ENCODE measurements at places on chromosomes 2 and 18.

DNA sequence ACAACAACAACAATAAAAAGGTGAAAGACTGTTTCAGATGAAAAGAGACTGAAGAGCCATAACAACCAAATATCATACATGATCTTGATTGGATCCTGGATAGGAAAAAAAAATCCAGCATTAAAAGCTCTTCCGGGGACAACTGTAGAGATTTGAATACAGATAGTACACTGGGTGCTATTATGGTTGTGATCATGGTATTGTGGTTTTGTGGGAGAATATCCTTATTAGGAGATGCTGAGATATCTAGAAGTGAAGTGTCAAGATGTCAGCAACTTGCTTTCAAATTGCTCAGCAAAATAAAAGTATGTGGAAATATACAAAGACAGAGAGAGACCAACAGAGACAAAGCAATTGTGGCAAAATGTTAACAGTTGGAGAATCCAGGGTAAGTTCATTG lies 15.5 kb upstream of the SPATA3 start:
- no peak overlapping the region for H3K4me3 ChIP-seq
- H3K36me3 ChIP-seq: no peaks in the 10 kb centered on the region
- H3K4me1 ChIP-seq: peaks cover 2% of the 10 kb centered on the region
- DNase-seq: no peak

GRCh38 chr18:2360861-2361260 lies 210.4 kb downstream of the METTL4 start:
- no peaks in the 10 kb centered on the region for H3K4me1 ChIP-seq
- H3K27ac ChIP-seq: no peak overlapping the region
- no peak overlapping the region for H3K4me3 ChIP-seq
- no peaks in the 10 kb centered on the region for H3K36me3 ChIP-seq
- no peaks in the 10 kb centered on the region for H3K27me3 ChIP-seq
- DNase-seq: no peak

- no peak overlapping the region for H3K27ac ChIP-seq
- no peaks in the 10 kb centered on the region for H3K4me1 ChIP-seq
- no peaks in the 10 kb centered on the region for H3K27me3 ChIP-seq
- H3K4me3 ChIP-seq: no peak overlapping the region
Observed at GRCh38 chr2:70525032-70525431, 28.6 kb downstream of the TGFA start.

DNA sequence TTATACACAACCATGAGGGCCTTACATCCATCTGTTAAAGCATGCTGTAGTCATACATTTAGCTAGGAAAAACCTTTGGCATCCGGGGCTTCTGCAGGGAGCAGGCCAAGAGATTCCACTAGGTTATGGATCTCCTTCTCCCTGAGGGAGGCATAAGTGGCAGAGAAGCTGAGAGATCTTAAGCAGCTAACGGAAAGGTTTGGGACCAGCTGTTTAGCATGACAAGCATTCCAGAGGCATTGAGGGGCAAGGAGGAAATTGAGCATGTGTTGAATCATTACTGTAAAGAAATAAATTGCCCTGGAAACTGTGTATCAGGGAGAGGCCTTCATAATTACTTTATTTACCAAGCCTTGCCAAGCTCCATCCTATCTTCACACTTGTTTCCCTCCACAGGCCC lies 643.1 kb downstream of the CNTNAP5 start:
- H3K27ac ChIP-seq: no peak overlapping the region
- H3K27me3 ChIP-seq: no peaks in the 10 kb centered on the region
- no peaks in the 10 kb centered on the region for H3K4me1 ChIP-seq
- no peak for DNase-seq

- H3K4me3 ChIP-seq: no peak overlapping the region
- H3K27ac ChIP-seq: no peak overlapping the region
- H3K36me3 ChIP-seq: no peaks in the 10 kb centered on the region
- no peak for DNase-seq
- peaks cover 19% of the 10 kb centered on the region for H3K27me3 ChIP-seq
- H3K4me1 ChIP-seq: no peaks in the 10 kb centered on the region
Observed at GRCh38 chr2:238868067-238868524, 20.2 kb downstream of the TWIST2 start.

GRCh38 chr18:8366656-8367055 lies 242.6 kb upstream of the RAB12 start:
- no peak overlapping the region for H3K4me3 ChIP-seq
- no peak for DNase-seq
- H3K27ac ChIP-seq: no peak overlapping the region
- no peaks in the 10 kb centered on the region for H3K27me3 ChIP-seq

- H3K27ac ChIP-seq: no peak overlapping the region
- no peak overlapping the region for H3K4me3 ChIP-seq
- no peaks in the 10 kb centered on the region for H3K4me1 ChIP-seq
- no peak for DNase-seq
Observed at GRCh38 chr2:14524041-14524802, 108.3 kb upstream of the LRATD1 start.

DNA sequence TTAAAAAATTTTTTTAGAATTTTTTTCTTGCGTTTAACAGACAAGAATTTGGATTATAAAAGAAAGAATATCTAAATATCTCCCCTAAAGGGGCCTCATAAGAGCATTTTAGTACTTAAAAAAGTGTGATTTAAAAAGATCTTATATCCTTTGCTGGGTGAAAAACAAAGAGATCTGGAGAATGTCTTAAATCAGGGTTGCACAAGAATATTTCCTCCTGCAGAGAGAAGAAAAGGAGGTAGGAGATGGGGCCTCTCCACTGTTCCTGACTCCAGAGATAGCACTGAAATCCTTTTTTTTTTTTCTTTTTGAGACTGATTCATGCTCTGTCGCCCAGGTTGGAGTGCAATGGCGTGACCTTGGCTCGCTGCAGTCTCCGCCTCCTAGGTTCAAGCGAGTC lies 68.5 kb upstream of the OSR1 start:
- no peaks in the 10 kb centered on the region for H3K36me3 ChIP-seq
- H3K4me3 ChIP-seq: no peak overlapping the region
- no peak for DNase-seq
- no peak overlapping the region for H3K27ac ChIP-seq
- H3K27me3 ChIP-seq: no peaks in the 10 kb centered on the region

DNA sequence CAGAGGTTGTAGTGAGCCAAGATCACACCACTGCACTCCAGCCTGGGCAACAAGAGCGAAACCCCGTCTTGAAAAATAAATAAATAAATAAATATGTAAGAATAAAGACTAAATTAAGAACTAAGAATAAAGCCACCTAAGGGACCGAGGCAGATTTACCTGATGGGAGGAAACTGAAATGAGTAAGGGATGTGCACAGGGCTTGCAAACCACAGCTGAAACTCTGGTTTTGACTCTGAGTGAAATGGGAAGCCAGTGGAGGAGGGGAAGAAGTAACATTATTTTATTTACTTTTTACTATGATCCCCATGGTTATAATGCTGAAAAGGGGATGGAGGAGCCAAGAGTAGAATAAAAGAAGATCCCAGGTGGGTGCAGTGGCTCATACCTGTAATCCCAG lies 107.3 kb downstream of the CABYR start:
- H3K4me3 ChIP-seq: no peak overlapping the region
- H3K4me1 ChIP-seq: no peaks in the 10 kb centered on the region
- no peak for DNase-seq
- H3K27ac ChIP-seq: no peak overlapping the region
- no peaks in the 10 kb centered on the region for H3K27me3 ChIP-seq

- H3K4me3 ChIP-seq: no peak overlapping the region
- DNase-seq: no peak
- no peaks in the 10 kb centered on the region for H3K27me3 ChIP-seq
- H3K36me3 ChIP-seq: no peaks in the 10 kb centered on the region
Observed at GRCh38 chr2:9793918-9794717, 49.2 kb upstream of the TAF1B start.

DNA sequence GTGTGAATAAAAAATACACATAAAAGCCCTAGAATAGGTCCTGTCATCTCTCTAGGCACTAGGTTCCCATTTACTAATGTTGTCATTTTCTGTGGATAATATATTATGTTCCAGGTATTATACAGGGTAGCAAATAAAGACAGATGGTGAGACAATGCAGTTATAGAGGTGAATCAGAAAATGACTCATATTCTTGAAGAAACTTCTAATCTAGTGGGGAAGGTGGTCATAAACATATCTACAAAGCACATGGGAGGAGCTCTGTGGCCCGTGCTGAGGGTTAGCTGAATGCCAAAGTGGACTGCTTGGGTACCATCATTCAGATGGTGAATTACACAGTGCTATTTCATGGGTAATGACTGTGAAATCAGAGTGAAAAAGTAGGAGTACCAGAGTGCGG lies 700.9 kb downstream of the ERBB4 start:
- no peaks in the 10 kb centered on the region for H3K27me3 ChIP-seq
- H3K4me3 ChIP-seq: no peak overlapping the region
- no peaks in the 10 kb centered on the region for H3K4me1 ChIP-seq
- no peak overlapping the region for H3K27ac ChIP-seq
- H3K36me3 ChIP-seq: no peaks in the 10 kb centered on the region

DNA sequence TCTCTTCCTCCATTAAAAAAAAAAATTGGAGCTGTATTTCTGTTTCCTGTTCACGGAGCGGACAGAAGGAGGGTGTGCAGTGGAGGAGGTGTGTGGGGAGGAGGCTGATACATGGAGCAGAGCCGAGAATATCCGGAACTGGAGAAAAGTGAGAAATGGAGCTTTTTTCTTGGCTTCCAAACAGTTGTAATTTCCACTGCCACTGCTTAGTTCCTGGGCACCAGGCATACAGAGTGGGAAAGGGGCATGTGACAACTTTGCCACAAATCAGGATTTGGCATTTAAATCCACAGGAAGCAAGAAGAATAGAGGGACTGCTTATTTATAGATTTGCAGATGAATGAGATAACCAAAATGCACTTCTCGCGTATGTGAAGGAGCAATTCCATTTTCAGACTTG lies 71.2 kb downstream of the BCL11A start:
- DNase-seq: no peak
- H3K27ac ChIP-seq: peak overlapping the region; percentile 56
- H3K27me3 ChIP-seq: no peaks in the 10 kb centered on the region
- peak overlapping the region; percentile 6 for H3K4me3 ChIP-seq
- peaks cover 74% of the 10 kb centered on the region for H3K4me1 ChIP-seq
- peaks cover 9% of the 10 kb centered on the region for H3K36me3 ChIP-seq

GRCh38 chr2:11651856-11652548 lies 18.0 kb downstream of the NTSR2 start:
- H3K4me3 ChIP-seq: no peak overlapping the region
- DNase-seq: peak; percentile 7
- H3K36me3 ChIP-seq: no peaks in the 10 kb centered on the region

DNA sequence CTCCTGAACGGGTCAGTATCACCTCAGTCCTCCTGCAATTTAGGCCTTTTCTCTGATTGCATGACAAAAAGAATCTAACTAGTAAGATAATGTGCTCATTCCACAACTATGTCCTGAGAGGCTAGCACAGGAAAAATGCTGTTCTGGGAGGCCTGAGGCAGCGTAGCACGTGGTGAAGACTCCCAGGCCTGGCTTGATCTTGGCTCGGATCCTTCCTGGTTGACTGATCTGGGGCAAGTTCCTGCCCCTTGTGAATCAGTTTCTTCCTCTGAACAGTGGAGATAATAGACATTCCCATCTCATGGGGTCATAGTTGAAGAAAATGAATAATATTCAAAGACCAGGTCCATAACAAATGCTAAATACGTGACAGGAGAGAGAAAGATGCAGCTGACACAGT lies 12.3 kb downstream of the FBLN7 start:
- H3K27ac ChIP-seq: no peak overlapping the region
- no peak overlapping the region for H3K4me3 ChIP-seq
- H3K27me3 ChIP-seq: no peaks in the 10 kb centered on the region
- no peaks in the 10 kb centered on the region for H3K4me1 ChIP-seq
- DNase-seq: no peak
- H3K36me3 ChIP-seq: no peaks in the 10 kb centered on the region

DNA sequence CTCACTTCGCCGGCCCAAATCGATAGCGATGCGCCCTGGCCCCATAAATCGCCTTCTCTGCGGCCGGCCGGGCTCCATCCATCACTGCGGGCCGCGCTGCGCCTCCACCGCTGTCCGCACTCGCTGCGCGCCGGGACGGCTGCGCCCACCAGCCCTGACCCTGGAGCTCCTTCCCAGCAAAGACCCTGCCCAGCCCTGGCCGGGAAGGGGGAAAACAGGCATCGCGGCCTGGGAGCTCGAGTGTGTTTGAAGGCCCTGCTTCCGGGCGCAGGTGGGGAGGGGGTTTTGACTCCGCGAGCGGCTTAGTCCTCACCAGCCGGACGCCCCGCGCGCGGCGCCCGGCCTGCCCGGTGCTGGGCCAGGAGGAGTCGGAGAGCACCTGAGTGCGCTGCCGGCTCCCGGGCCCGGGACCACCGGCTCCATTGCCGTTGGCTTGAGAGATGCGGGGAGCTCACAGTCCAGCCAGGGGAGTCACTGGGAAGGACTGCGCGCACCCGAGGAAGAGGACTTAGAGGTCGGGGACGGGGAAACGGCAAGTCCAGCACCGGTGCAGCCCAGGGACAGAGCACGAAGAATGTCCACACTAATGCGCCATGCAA lies 1.1 kb downstream of the PAX8 start:
- H3K27ac ChIP-seq: no peak overlapping the region
- peaks cover 32% of the 10 kb centered on the region for H3K4me1 ChIP-seq
- peak overlapping the region; percentile 11 for H3K4me3 ChIP-seq
- H3K36me3 ChIP-seq: no peaks in the 10 kb centered on the region

- DNase-seq: no peak
- H3K27ac ChIP-seq: no peak overlapping the region
- peaks cover 14% of the 10 kb centered on the region for H3K4me1 ChIP-seq
- H3K4me3 ChIP-seq: no peak overlapping the region
- H3K36me3 ChIP-seq: no peaks in the 10 kb centered on the region
Observed at GRCh38 chr2:86338778-86339295, 1.4 kb upstream of the REEP1 start.

GRCh38 chr18:74204526-74205152 lies 56.3 kb downstream of the TIMM21 start:
- H3K27me3 ChIP-seq: no peaks in the 10 kb centered on the region
- no peak overlapping the region for H3K4me3 ChIP-seq
- no peaks in the 10 kb centered on the region for H3K4me1 ChIP-seq
- H3K27ac ChIP-seq: no peak overlapping the region
- no peak for DNase-seq

DNA sequence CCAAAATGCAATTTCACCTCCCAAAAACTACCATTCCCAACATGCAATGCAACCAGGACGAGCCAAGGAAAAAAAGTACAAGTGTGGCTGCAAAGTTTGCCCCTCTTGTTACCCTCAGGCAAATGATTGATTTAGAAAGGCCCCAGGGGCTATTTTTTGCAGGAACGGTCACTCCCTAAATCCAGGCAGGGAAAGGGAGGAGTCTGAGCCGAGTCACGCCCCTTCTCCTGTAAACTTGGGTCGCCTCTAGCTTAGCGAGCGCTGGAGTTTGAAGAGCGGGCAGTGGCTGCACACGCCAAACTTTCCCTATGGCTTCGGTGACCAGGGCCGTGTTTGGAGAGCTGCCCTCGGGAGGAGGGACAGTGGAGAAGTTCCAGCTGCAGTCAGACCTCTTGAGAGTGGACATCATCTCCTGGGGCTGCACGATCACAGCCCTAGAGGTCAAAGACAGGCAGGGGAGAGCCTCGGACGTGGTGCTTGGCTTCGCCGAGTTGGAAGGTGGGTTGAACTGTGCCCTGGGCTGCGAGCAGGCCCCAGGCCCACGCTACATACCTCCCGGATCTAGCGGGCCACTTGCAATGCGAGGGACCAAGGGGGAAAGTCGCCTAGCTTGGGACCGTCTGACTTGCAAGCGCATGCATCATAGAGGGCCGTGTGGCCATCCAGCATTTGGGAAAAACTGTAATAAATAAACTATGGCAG lies at the start of gene GALM:
GALM (plus strand) TSS at position 261 of the 702 bp plus-strand sequence; CDS start at position 309, 48 bp downstream.
- H3K4me1 ChIP-seq: peaks cover 8% of the 10 kb centered on the region
- H3K4me3 ChIP-seq: peak within 1 kb of the TSS; percentile 61
- no peak within 1 kb of the TSS for H3K27ac ChIP-seq
- H3K36me3 ChIP-seq: no peaks in the 10 kb centered on the region
- H3K27me3 ChIP-seq: no peaks in the 10 kb centered on the region
